ENCODE measurements at places on chromosomes 1 and 21.

GRCh38 chr1:239686386-239686785 is 300.0 kb downstream of the CHRM3 start:
- DNase-seq = no peak

DNA sequence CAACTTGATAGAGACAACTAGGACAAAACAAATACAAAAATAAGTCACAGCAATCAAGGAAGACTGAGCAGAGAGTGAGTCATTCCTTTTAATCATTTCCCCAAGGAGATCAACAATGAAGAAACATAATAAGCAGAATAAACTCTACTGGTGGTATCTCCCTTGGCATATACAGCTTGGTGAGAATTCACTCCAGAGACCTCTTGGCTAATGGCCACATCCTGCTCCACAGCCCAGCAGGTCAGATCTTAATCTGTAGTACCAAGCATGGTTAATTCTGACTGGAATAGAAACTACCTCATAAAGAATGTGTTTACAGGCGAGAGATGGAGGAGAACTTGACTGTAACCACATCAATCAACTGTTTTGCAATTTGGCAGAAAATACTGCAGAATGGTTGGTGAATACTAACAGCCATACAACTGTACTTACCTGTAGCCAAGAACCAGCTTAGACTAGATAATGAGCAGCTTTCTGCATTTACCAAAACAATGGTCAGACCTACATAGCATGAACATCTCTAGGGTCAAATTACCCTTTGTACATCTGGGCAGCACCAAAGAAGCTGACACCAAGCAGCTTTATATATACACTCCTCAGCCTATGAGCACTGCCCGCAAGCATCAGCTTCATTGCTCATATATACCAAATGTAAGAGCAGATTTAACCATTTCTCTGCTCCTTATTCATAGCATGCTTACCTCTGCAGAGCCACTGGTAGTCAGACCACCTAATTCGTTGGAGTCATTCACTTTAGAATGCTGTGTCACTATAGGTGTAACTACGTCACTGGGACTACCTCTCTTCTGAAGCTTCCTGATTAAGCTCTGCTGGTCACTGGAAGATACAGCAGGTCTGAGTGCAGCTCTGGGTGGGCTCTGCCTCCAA is 51.0 kb downstream of the KIAA0319L start:
- DNase-seq = no peak

DNA sequence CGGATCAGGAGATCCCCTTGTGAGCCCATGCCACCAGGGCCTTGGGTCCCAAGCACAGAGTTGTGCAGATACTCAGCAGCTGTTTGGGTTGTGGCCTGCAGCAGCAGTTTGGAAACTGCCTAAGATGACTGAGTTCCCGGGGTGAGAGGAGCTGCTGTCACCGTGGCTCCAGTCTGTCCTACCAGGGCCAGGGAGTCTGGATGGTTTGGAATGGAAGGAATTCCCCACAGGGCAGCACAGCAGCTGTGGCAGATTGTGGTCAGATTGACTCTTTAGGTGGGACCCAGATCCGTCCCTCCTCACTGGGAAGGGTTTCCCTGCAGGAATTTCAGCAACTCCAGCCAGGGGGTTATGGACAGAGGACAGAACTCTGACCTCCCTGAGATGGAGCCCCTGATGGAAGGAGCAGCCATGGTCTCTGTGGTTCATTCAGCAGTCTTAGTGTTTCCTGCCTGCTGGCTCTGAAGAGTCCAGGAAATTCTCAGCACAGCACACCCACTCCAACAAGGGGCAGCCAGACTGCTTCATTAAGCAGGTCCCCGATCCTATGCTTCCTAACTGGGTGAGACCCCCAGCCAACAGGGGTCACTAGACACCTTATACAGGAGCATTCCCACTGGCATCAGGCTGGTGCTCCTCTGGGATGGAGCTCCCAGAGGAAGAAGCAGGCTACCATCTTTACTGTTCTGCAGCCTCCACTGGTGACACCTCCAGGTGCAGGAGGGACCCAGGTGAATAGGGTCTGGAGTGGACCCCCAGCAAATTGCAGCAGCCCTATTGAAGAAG is 51.5 kb upstream of the TNFSF4 start:
- DNase-seq = no peak

DNA sequence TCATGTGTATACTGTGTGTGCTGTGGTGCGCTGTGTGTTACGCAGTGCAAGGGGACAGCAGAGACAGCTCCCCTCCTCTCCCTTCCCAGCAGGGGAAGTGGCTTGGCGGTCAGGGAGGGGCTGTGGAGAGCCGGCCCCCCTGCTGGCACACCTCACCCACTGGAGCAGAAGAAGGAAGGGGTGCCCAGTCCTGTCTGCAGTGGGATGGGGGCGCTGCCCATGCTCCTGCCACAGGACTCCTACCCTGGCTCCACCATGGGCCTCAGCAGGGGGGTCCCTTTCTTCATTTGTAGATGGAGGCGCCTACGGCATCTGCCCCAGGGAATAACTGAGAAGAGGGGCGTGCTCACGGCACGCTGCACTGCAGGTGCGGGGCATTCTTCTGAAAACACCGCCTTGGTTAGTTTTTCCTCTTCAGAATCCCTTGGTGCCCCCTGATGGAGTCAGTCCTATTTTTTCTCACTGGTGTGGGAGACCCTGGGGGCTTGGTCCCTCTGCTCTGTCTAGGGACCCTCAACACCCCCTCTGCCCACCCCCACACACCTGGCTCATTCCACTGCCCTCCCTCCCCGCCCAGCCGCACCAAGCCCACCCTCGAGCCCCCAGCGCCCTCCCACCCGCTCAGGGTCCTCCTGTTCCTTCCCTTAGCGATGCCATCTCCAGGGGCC is 13.8 kb upstream of the LDLRAP1 start:
- no peak for DNase-seq

GRCh38 chr21:33763582-33763899 is 121.2 kb downstream of the ITSN1 start:
- DNase-seq = no peak

DNA sequence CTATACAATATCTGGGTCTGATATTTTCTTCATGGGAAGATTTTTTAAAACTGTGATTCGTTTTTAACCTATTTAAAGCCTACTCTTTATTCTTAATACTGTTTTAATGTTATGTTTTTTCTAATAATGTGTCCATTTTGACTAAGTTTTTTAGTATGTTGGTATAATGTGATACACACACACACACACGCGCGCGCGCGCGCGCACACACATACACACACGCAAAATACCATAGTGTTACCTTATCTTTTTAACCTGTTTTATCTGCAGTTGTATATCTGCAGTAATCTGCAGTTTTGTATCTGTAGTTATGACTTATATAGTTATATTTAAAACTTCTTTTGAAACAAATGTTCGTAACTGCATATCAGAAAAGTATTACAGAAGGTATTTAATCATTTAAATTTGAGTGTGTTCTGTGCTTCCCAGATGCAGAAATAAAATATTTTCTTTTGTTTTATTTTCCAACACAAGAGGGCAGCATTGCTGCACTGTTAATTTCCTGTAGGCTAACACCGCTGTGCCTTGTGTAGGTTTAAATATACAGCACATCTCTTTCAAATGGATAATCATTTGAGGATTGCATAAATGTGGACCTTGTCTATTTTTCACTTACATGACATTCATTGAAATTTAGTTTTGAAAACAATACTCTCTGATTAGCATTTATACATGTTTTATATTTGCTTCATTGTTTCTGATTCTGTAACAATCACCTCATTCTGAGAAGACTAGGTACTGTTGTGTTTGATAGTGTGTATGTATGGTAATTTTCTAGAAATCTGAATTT is 166.1 kb downstream of the PDE4B start:
- peak; percentile 1 for DNase-seq

GRCh38 chr1:35448344-35448801 is 108.8 kb downstream of the KIAA0319L start:
- no peak for DNase-seq

- DNase-seq = no peak
These were observed 23.3 kb downstream of the COLGALT2 start for GRCh38 chr1:184014271-184014670.

Measured in GM12892 (cell line).